G401 (cell line): ENCODE measurements at places on chromosomes 1 and 21. TPM values are rescaled to one million over a fixed set of nuclear protein-coding genes. Genes with fewer than 3 reads are reported as not detected.

ZFP69B gene
- 2.8 and 3.0 TPM in 2 replicates for total RNA-seq

FABP3 gene
- total RNA-seq: 0.25 TPM in 1 of 2 replicates, not detected in the other

RNU1-2 gene
- not detected in 2 replicates for total RNA-seq

ISG20L2 gene
- total RNA-seq: 29.8 and 31.9 TPM in 2 replicates

KIF26B gene
- total RNA-seq: 9.8 and 10.5 TPM in 2 replicates

CD101 gene
- total RNA-seq: 0.55 and 1.2 TPM in 2 replicates

RCSD1 gene
- not detected in 2 replicates for total RNA-seq

CELA2A gene
- total RNA-seq: not detected in 2 replicates

LCE2B gene
- total RNA-seq: not detected in 2 replicates

FMO3 gene
- 0.12 TPM in 1 of 2 replicates, not detected in the other for total RNA-seq

VCAM1 gene
- total RNA-seq: not detected in 2 replicates

CCSAP gene
- 5.1 and 7.9 TPM in 2 replicates for total RNA-seq

ADGRL2 gene
- total RNA-seq: not detected in 2 replicates

S100A5 gene
- 1.5 and 15.4 TPM in 2 replicates for total RNA-seq

THEM4 gene
- not detected in 2 replicates for total RNA-seq

KISS1 gene
- 0.25 TPM in 1 of 2 replicates, not detected in the other for total RNA-seq

PRELP gene
- total RNA-seq: not detected in 2 replicates

DIO1 gene
- not detected in 2 replicates for total RNA-seq

LAD1 gene
- 0.20 and 6.1 TPM in 2 replicates for total RNA-seq

ADORA1 gene
- total RNA-seq: 8.4 and 13.2 TPM in 2 replicates

EXTL1 gene
- total RNA-seq: 88.2 and 101 TPM in 2 replicates
